NCI-H1436 treated with DMSO at 0.1 percent for 48 hours (cell line): ENCODE measurements at places on chromosomes 6 and 20.

DNA sequence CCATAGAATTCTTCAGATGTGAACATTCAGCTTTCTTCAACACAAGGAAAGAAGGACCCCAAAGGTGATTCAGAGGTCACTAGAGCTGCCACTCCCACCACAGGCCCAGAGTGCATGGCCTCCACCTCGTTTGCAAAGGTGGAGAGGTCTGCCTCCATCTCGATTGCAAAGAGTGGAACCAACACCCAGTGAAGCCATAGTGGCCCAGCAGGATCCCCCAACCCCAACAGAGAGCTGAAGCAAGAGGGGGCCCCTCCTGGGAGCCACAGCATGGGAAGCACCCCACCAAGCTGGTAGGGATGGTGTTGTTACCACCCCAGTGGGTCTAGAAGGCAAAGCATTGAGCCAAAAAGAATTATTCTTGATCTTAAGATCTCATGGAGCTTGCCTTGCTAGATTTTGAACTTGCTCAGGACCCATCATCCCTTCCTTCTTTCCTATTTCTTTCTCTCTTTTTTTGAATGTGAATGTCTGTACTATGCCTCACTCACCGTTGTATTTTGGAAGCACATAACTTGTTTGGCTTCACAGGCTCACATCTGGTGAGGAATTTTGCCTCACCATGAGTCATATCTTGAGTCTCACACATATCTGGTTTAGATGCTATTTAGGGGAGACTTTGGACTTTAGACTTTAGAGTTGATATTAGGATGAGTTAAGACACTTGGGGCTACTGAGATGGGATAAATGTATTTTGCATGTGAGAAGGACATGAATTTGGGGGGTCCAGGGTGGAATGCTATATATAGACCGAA lies 119.2 kb downstream of the ANKRD60 start:
- DNase-seq = no peak

- no peak for DNase-seq
Observed at GRCh38 chr20:3551681-3552434, 81.0 kb downstream of the ATRN start.

DNA sequence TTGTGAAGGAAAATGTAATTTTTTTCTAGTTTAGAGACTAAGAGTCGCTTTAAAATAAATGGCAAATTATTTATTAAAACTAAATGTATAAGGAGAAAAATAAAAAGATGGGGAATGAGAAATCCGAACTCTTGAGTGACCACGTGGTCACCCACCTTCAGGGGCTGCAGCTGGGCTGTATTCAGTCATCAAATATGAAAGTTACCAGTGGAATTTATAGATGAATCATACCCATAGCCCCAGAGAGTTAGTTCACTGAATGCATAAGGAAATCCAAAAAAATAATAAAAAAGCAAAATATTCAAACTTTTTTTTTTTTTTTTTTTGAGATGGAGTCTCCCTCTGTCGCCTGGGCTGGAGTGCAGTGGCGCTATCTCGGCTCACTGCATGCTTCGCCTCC lies 947.7 kb upstream of the ADGRB3 start:
- DNase-seq = no peak

DNA sequence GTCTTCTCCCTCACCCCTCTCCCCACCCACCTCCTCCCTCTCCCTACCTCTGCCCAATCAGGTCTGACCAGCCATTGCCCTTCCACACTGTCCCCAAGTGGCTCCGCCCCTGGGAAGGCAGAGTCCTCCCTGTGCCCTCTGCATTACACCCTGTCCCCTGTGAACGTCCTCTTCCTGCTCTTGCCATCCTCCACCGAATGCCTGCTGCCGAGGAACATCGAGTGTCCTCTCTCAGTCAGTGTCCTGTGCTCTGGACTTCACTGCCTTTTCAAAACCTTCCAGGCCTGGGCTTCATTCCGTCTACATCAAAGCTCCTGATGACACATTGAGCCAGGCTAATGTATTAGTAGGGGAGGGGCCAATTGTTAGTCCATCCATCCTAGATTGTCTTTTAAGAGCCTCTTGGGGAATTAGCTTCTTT lies 3.3 kb upstream of the PACSIN1 start:
- DNase-seq = no peak

GRCh38 chr6:2021713-2022125 lies 223.7 kb downstream of the GMDS start:
- DNase-seq = peak; percentile 43
